ENCODE measurements at places on chromosomes 5 and 9.

- no peak for DNase-seq
Measured at GRCh38 chr5:115815693-115816225, 700 bp downstream of the CDO1 start.

DNA sequence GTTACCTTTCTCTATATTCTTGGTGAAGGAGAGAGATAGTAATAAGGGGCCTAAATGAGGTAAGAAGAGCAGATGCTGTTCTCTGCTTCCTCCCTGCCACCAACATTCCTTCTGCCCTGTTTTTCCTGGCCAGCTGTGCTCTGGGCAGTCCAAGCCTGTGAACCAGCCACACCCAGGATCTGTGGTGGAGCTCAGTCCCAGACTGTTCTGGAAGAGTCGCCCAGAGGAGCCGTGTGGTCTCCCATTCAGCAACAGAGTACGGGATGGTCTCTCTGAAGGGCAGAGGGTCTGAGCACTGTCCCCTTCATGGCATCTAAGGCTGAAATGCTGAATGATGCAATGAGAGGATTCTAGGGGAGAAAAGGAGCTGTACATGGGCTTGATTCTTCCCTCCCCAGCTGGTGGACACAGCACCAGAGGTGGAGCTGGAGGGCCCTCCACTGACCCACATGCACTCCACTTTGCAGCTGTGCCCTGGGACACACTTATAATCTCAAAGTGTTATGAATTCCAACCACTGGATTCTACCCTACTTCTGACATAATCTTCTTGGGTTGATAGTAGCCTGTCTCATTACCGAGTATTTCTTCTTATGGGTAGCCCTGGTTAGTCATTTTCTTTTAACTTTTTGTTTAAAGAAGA lies 70.8 kb upstream of the RPS23 start:
- DNase-seq = no peak

- no peak for DNase-seq
Measured at GRCh38 chr5:86124333-86124732, 493.4 kb upstream of the COX7C start.

- no peak for DNase-seq
Measured at GRCh38 chr9:78132701-78133058, 101.1 kb upstream of the GNAQ start.

- DNase-seq = no peak
Measured at GRCh38 chr5:122144236-122144635, 14.9 kb downstream of the ZNF474 start.

GRCh38 chr5:76041863-76042262 lies 41.3 kb upstream of the SV2C start:
- DNase-seq = no peak

GRCh38 chr5:116038817-116039216 lies 6.5 kb downstream of the ARL14EPL start:
- no peak for DNase-seq

GRCh38 chr9:129885018-129885669 lies 49.9 kb downstream of the USP20 start:
- no peak for DNase-seq

- DNase-seq = no peak
Measured at GRCh38 chr9:36470643-36471290, 70.7 kb upstream of the RNF38 start.

- DNase-seq = no peak
Measured at GRCh38 chr9:114155995-114156656, 789 bp downstream of the COL27A1 start.

GRCh38 chr9:130627051-130627450 lies 37.3 kb upstream of the PRDM12 start:
- DNase-seq = no peak

DNA sequence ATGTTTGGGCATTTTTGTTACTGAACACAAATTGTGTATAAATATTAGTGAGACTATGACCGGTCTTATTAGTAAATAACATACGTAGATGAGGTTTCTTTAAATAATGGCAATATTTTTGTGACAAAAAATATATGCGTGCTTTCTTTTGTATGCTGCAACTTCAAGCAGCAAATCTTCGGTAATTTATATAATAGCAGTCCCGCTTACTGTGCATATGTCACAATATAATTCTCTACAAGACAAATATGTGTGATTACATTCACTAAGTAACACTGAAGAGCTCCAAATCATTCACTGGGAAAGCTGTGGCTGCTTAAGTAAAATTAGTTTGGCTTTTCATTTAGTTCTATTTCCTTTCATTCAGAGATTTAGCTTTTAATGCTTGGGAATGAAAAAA lies 376.0 kb downstream of the CYLC2 start:
- DNase-seq = no peak

- DNase-seq = no peak
Measured at GRCh38 chr9:6788162-6789016, 30.6 kb downstream of the KDM4C start.

GRCh38 chr9:112541685-112542084 lies 55.1 kb downstream of the KIAA1958 start:
- no peak for DNase-seq

- no peak for DNase-seq
Measured at GRCh38 chr5:166436872-166437271, 1854.6 kb upstream of the WWC1 start.

DNA sequence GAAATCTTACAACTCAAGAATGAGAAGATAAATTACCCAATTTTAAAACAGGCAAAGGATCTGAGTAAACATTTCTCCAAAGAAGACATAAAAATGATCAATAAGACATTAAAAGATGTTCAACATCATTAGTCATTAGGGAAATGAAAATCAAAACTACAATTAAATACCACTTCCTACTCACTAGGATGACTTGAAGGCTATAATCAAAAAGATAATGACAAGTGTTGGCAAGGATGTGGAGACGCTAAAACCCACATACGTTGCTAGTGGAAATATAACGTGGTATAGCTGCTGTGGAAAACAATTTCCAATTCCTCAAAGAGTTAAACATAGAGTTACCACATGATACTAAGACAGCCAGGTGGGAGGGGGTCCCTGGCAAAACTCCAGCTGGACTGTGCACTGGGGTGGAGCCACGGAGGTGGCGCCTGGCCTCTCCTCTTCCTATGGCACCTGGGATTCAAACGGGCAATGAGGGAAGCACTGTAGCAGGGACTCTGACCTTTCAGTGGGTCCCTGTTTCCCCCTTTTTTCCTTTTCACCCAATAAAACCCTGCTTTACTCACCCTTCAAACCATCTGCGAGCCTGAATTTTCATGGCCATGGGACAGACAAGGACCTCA lies 5.9 kb downstream of the ARSB start:
- DNase-seq = no peak

- DNase-seq = no peak
Measured at GRCh38 chr9:105118636-105119035, 125.8 kb upstream of the SLC44A1 start.

DNA sequence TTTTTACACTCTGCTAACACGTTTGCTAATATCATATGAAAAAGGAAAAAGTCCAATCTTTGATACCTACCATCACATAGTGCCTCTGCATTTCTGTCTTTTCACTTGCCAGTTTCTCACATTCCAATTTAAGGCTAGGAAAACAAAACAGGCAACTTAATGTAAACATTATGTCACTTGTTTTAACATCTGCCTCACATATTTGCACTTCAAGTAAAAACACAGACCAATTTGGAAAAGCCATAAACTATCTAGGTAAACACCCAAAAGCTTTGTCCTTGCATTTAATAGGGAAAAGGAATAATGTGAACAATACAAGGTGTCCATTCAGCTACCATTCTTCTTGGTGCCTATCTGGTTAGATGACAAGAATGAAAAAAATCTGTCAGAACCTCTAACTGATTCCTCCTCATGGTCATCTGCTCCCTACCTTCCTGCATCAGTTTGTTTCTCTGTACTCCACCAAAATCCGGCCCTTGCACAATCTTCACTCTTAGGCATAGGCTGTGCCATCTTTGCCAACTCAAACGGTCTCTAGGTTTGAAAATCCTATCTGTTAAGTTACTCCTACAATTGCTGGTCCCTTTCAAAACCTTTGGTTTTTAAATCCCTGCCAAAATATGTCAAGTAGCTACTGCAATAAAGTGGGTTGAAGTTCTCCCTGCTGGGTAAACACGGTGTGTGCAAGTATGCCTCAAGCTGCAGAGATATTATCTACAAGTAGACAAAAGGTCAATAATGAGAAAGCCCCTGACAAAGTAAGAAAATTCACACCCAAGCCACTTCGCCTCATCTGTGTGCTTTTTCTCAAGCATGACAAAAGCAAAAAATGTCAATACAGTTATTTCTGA lies 3.4 kb downstream of the TLE1 start:
- no peak for DNase-seq

DNA sequence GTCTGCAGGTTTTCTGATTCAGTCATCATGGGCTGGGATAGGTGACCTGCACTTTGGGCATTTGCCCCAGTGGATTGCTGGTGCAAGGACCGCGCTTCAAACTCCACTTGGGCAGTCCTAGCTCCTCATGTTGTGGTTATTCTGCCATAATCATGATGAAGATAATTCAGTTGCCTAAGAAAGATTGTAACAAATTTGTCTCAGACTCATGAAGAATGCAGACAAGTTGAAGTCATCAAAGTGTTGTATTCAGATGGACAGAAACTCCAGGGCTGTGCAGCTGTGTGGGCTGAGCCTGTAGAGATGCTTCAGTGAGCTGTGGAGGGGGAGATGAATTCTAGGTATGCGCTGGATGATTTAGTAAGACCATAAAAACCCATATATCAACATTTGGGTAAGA lies 38.5 kb downstream of the TARS1 start:
- no peak for DNase-seq

DNA sequence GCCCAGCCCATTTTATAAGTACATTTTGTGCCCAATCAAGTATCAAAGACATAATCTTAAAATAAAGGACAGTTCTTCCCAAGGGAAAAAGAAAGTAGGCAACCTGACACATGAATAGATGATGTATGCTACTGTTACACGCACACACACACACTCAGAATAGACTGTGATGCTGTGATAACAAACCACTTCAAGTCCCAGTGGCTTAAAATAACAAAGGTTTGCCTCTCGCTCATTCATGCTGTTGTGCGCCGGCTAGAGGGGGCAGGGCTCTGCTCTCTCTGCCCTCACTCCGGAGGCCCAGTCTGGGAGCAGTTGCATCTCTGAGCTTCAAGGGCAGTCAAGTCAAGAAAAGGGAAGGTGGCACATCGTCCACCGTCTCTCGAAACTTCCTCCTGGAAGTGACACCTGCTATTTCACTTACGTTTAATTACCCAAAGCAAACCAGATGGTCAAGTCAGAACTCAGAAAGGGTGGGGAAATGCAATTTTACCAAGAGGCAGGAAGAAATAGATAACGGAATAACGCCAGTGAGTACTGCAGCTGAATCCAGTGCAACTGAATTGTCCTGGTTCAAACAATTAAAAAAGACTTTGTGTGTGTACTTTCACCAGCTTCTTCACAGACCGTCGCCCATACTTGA lies 43.3 kb downstream of the ANKRD33B start:
- no peak for DNase-seq

DNA sequence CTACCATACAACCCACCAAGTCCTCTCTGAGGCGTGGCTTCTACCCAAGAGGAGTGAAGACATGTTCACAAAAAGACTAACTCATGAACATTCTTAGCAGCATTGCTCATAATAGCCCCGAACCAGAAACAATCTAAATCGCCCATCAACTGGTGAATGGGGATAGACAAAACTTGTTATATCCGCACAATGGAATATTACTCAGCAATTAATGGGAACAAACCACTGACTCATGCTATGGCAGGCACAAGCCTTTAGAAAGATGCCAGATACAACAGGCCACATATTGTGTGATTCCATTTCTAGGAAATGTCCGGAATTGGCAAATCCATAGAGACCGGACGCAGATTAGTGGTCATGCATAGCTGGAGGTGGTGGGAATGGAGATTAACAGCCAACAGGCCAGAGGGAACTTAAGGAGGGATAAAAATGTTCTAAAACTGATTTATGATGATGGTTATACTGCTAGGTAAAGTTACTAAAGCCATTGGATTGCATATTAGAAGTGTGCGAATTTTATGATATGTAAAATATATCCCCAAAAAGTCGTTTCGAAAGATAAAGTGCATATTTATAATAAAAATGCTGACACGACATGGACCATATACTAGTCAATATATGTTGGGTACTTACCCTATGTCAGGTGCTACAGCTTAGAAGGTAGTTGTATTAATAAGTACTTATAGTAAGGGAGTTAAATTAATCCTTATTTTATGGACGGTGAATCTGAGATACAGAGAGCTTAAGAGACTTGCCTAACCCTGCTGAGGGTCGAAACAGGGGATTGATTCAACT lies 55.4 kb downstream of the LHX2 start:
- no peak for DNase-seq

DNA sequence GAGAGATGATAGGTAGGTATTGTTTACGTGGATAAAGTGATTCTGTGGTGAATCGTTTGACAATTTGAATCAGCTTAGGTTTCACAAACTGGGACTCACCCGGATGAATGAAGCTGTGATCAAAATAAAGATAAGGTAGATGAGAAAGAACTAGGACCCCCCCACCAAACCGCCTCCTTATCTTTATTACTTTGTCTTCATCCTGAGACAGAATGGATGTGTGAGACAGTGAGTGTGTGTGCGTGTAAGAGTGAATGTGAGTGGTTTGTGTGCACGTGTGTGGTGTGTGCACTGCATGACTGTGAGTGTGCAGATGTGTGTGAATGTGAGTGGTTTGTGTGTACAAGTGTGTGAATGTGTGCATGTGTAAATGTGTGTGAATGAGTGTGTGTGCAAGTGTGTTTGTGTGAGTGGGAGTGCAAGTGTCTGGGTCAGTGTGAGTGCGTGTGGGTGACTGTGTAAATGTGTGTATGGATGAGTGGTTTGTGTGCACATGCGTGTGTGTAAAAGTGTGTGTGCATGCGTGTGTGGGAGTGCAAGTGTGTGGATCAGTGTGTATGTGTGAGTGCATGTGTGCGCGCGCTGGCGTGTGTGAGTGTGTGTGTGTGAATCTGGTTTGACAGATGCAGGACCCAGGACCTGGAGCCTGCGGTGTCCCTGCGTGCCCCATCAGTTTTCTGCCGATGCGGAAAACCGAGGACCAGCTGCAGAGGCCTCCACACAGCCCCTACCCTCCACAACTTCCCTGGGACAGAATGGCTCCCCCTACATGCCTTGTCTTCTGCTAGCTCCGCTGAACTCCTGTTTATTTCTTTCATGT lies 11.4 kb upstream of the ENG start:
- no peak for DNase-seq

DNA sequence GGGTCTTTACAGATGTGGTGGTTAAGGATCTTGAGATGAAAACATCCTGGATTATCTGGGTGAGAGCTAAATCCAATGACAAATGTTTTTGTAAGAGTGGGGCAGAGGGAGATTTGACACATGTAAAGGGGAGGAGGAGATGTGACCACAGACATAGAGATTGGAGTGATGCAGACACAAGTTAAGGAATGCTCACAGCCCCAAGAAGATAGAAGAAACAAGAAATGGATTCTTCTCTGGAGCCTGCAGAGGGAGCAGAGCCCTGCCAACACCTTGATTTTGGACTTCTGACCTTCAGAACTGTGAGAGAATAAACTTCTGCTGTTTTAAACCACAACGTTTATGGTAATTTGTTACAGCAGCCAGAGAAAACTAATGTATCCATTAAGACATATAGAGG lies 21.7 kb downstream of the ITGA2 start:
- DNase-seq = no peak
